ENCODE measurements at places on chromosomes 2 and 18.

- no peak overlapping the region for H3K27ac ChIP-seq
- DNase-seq = no peak
- no peak overlapping the region for H3K4me3 ChIP-seq
- no peaks in the 10 kb centered on the region for H3K27me3 ChIP-seq
These were observed 459.5 kb downstream of the FBXO15 start for GRCh38 chr18:73688161-73688560.

DNA sequence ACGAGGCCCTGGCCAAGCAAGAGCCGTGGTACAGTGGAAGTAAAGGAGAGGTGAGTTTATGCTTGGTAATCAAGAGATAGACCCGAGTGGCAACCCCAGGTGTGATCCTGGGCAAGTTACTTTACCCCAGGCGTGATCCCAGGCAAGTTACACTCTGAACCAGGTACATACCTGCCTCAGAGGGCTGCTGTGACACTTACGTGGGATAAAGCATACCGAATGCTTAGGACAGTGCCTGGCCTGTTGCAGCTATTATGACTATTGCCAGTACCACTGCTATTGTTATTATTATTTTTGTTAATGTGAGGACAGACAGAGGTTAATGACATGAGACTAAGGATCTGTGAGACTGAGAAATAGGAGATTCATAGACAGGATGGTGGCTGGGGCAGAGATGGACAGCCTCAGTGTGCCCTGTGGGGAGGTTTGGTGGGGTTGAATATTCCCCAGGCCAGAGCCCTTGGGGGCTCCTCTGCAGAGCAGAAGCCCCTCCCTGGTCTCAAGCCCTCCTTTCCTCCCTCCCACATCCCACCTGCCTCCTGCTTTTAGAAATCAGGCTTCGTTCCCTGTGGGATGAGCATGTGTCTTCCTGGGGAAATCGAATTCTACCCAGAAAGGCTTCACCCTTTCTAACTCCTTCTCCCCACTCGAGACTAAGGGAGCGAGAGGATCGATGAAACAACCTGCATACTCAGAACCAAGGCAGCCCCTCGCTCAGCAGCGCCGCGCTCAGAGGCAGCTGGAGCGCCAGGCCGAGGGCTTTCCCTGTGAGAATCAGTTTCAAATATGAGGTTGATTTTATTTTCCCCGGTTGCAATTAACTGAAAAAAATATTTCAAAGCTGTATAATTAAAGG, 62.0 kb upstream of the SIX3 start:
- H3K27ac ChIP-seq = no peak overlapping the region
- no peak for DNase-seq
- H3K36me3 ChIP-seq = no peaks in the 10 kb centered on the region
- H3K4me3 ChIP-seq = no peak overlapping the region
- peaks cover 10% of the 10 kb centered on the region for H3K27me3 ChIP-seq

- peaks cover 3% of the 10 kb centered on the region for H3K4me1 ChIP-seq
- H3K27me3 ChIP-seq = peaks cover 38% of the 10 kb centered on the region
- no peak overlapping the region for H3K27ac ChIP-seq
- peaks cover 2% of the 10 kb centered on the region for H3K36me3 ChIP-seq
- H3K4me3 ChIP-seq = no peak overlapping the region
These were observed 22.1 kb upstream of the CTDP1 start for GRCh38 chr18:79657342-79657996.

DNA sequence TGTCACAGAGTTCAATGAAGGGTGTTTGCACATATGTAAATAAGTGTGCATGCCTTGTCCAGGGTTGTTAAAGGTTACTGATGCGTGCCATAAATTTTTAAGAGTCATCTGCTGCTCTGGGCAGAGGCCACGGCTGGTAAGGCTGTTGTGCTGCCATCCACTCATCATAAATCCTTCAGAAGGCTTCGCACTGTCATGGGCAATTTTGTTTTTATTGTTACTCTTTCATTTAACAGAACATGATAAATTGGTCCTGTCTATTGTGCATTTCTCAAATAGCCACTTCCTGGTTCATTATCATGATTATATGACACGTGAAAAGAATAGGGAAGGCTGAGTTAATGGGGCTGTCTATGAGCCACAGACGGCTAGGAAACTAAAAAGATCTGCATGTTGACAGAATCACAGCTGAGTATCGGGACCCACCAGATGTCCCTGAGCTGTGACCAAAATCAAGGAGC, 634.3 kb upstream of the SOX11 start:
- H3K27ac ChIP-seq = no peak overlapping the region
- no peak for DNase-seq
- no peaks in the 10 kb centered on the region for H3K4me1 ChIP-seq
- H3K36me3 ChIP-seq = no peaks in the 10 kb centered on the region

GRCh38 chr2:46815121-46815802, 100.3 kb downstream of the MCFD2 start:
- no peak overlapping the region for H3K4me3 ChIP-seq
- peaks cover 34% of the 10 kb centered on the region for H3K27me3 ChIP-seq
- H3K36me3 ChIP-seq = peaks cover 3% of the 10 kb centered on the region
- DNase-seq = no peak

DNA sequence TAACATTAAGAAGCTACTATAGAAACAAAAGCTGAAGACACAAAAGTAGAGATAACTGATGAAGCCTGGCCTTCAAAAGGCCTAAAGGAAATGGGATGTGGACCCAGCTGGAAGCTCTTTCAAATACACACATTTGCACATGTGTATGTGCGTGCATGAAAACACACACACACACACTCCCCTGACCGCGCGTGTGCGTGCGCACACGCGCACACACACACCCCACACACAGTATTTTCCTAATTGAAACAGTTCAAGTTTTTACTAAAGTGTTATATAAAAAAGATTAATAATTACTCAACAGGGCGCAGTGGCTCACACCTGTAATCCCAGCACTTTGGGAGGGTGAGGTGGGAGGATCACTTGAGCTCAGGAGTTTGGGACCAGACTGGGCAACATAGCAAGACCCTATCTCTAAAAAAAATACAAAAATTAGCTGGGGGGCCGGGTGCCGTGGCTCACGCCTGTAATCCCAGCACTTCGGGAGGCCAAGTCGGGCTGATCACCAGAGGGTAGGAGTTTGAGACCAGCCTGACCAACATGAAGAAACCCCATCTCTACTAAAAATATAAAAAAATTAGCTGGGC, 111.5 kb downstream of the PLEKHM3 start:
- H3K36me3 ChIP-seq = peaks cover 17% of the 10 kb centered on the region
- H3K27ac ChIP-seq = no peak overlapping the region
- H3K4me1 ChIP-seq = no peaks in the 10 kb centered on the region
- no peak for DNase-seq

DNA sequence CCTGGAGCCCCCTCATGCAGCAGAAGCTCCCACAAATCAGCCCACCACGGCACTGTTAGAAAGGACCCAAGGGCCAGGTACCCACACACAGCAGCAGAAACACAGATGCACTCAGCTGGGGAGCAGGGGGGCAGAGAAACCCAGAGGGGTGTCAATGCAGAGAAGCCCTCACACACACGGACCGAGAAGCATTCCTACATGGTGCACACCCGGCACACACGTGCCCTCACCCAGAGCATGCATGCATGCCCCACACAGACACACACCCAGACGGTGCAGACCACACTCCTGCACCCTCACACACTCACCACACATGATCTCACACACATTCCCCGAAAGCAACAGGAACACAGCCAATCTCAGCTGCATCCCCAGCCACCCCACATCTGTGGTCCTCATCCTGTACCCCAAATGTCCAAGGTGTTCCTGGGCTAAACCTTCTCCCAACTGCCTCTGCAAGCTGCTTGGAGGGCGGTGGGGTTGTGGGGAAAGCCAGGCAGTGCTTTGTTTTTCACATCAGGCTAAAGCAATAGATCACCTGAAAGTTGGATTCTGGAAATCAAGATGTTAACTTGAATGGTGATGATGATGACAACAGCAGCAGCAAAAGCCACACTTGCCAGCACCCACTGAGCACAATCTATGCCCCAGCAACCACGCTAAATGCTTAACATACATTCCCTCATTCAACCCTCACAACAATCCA, 102.3 kb downstream of the ZFP36L2 start:
- H3K4me3 ChIP-seq = no peak overlapping the region
- H3K27ac ChIP-seq = peak overlapping the region; percentile 6
- DNase-seq = no peak
- H3K4me1 ChIP-seq = peaks cover 21% of the 10 kb centered on the region

DNA sequence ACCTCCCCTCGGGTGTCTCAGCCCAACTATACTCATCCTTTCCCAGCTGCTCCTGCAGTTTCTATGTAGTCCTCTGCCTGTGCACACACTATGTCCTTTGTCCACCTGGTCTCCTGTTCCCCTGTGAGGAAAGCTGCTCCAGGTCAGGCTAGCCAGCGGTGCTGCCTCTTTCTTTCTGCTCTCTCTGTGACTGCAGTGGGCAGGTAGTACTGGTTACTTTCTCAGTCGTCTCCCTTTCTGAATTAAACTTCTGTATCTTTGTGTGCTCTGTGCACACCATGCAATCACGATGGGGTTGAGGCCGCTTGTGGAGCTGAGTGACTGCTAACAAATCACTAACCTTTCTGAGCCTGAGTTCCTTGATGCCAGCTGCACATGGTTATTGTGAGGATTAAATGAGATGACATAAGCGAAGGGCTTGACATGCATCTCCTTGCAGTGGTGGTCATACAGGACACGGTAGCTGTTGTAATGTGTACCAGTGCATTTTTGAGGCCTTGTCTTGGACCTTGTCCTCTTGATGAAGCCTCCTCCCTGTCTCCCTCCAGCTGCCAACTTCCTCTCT, 3.5 kb downstream of the FARP2 start:
- peak overlapping the region; percentile 73 for H3K4me3 ChIP-seq
- no peaks in the 10 kb centered on the region for H3K36me3 ChIP-seq
- peaks cover 29% of the 10 kb centered on the region for H3K4me1 ChIP-seq
- no peak overlapping the region for H3K27ac ChIP-seq

DNA sequence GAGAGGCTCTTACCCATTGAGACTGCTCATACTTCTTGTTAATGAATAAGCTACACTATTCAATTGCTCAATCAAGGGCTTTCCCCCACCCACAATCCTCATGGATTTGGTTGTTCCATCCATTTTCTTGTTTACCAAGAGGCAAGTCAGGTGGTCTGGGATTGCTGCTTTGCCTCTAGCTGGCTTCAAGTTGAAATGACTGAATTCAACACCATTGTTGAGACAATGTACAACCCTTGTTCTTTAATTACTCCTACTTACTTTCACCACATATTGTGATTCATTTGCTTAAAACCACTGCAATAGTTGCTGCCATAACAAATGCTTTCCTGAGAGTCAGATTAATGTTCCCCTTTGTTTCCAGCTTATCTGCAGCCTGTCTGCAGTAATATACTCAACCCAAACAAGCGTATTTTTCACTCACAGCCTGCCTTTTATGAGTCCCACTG, 532.2 kb downstream of the RIT2 start:
- H3K36me3 ChIP-seq = no peaks in the 10 kb centered on the region
- no peak for DNase-seq
- H3K27ac ChIP-seq = no peak overlapping the region
- no peak overlapping the region for H3K4me3 ChIP-seq
- no peaks in the 10 kb centered on the region for H3K4me1 ChIP-seq

- H3K4me3 ChIP-seq = no peak overlapping the region
- peaks cover 5% of the 10 kb centered on the region for H3K36me3 ChIP-seq
- no peaks in the 10 kb centered on the region for H3K27me3 ChIP-seq
- H3K4me1 ChIP-seq = peaks cover 10% of the 10 kb centered on the region
These were observed 209.6 kb downstream of the STK39 start for GRCh38 chr2:168037778-168038177.

DNA sequence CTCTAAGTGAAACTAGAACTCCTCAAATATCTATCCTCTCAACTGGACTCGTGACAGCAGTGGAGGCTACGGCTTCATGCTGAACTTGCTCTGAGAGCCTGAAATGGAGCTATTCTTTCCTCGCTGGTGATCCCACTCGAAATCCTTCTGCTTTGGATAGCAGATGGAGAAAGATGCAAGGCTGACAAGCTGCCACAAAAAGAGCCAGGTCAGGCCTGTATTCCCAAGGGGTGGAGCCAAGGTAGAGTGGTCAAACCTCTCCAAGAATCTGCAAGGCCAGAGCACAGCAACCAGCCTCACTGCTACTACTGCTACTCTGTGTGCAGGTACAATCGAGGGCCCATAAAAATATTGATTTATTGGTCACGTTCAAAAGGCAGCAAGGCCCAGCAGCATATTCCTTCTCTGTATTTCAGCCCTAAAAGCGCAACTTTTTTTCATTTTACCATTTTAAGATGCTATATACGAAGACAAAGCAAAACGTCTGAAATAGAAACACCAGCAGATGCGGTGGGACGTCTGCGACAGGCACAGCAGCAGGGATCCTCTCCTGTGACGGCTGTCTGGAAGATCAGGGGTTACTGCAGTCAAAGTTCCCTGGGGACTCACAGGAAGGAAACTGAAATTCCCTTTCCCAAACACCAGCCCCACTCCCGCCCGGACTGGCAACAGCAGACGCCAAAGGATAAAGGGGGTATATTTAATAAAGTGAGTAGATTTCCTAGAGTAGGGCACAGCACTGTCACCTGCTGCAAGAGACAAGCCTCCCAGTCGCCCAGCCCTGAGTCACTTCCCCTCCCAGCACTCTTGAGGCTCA, 2.4 kb downstream of the SPRED2 start:
- H3K36me3 ChIP-seq = no peaks in the 10 kb centered on the region
- no peak for DNase-seq
- H3K27ac ChIP-seq = no peak overlapping the region
- peaks cover 10% of the 10 kb centered on the region for H3K4me1 ChIP-seq
- H3K4me3 ChIP-seq = peak overlapping the region; percentile 95

DNA sequence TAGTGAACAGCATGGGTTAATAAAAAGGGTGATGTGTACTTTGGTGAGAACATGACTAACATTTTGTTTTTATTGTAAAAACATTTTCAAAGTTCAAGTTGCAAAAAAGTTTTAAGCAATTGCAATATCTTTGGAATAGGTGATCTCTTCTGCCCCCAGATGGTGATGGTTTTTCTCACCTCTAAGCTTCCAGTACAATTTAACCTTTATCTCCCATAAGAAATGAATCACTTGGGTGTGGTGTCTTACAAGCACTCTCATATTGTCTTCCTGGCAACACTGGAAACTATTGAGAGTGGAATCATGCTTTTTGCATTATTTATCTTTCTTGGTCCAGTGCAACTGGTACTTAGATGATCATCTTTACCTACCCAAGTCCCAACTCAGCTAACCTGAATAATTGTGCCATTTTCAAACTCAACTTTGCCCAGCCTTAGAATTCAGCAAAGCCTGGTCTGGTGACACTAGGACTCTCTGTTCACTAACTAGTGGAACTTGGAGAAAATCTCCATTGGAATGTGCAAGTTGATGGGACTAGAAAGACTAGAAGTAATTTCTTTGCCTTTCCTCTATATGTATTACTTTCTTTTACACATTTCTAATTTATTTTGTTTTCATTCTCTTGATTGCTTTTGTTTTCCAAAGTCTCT, 964.7 kb upstream of the ZEB2 start:
- no peak overlapping the region for H3K4me3 ChIP-seq
- no peak overlapping the region for H3K27ac ChIP-seq
- H3K36me3 ChIP-seq = no peaks in the 10 kb centered on the region
- no peaks in the 10 kb centered on the region for H3K27me3 ChIP-seq
- DNase-seq = no peak
